NCI-H1417 treated with DMSO at 0.1 percent for 48 hours (cell line): ENCODE measurements at places on chromosomes 4 and X.

DNA sequence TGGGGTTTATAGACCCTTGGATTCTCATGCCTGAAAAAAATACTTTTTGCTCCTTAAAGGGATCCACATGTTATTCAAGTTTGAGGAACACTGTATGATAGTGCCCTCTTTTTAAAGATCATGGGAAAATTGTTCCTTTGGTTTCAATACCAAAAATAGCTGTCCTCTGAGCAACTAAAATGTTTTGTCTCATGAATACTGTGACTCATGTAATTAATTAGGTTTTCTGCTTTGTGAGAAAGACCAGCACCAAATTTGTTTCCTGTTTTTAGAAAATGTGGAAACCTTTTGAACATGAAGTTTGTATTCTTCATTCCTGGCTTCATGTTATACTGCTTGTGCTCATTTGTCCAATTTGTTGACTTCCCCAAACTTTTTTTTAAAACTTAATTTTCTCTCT is 127.6 kb upstream of the SH3RF1 start:
- no peak for DNase-seq

DNA sequence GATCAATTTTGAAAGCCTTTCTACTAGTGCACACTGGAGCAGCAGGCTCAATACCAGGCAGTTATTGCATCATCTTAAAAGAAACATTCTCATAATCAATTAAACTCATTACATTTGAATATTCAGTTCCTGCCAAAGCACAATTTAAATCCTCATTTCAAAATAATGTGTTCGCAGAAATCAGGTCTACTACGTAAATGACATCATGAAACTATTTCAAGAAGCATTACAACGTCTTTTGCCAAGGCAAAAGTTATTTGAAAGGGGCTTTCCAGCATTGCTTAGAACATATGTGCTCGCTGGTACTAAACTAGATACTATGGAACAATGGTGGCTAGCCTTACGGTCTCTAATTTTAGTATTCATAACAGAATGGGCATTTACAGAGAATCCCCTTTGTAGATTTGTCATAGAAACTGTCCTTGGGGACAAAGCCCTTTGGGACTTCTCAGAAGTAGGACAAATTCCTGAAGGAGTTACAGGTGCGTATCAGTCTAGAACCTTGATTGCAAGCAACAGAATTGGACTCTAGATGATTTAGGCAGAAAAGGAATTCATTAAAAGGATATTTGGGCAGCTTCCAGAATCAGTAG is 27.6 kb upstream of the HUWE1 start:
- no peak for DNase-seq

DNA sequence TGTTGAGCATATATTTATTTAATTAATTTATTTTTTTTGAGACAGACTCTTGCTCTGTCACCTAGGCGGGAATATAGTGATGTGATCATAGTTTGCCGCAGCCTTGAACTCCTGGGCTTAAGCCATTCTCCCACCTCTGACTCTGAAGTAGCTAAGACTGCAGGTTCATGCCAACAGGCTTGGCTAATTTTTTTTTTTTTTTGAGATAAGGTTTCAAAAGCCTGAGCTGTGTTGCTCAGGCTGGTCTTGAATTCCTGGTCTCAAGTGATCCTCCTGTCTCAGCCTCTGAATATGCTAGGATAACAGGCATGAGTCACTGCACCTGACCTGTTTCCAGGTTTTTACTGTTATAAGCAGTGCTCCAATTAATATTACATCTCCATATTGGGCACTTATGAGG is 4.8 kb downstream of the ADD1 start:
- no peak for DNase-seq

DNA sequence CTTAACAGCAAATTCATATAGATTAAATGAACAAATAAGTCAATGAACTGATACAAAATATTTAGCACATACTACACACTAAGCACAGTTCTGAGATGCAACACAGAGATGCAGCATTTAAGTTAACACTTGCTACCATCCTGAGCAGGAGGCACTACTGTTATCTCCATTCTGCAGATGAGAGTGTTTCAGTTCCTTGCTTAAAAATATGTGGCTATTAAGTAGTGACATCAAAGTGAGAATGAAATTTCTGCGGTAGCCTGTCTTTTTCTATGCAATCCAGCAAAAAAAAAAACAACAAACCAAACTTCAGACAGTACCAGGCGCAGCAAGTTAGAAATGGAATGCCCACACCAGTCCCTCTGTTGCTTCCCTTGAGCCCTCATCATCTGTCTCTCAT is 90.8 kb downstream of the SHISA3 start:
- DNase-seq, result no peak
